ENCODE measurements at places on chromosomes 6 and 20.

DNA sequence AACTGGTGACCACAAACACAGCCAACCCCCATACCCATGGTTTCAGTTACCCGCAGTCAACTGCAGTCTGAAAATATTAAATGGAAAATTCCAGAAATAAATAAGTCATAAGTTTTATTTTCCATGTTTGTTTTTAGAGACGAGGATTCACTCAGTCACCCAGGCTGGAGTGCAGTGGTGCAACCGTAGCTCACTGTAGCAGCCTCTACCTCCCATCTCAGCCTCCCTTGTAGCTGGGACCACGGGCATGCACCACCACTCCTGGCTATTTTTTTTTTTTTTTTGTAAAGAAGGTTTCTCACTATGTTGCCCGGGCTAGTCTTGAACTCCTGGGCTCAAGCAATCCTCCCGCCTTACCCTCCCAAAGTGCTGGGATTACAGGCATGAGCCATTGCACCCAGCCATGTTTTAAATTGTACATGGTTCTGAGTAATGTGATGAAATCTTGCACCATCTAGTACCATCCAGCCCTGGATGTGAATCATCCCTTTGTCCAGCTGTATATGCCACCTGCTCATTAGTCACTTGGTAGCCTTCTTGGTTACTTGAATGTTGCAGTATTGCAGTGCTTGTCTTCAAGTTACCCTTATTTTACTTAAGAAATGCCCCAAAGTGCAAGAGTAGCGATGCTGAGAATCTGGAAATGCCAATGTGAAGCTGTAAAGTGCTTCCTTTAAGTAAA lies 14.5 kb downstream of the CSNK2A1 start:
- peaks cover 14% of the 10 kb centered on the region for H3K4me1 ChIP-seq
- peak overlapping the region; percentile 60 for H3K27ac ChIP-seq
- peaks cover 66% of the 10 kb centered on the region for H3K36me3 ChIP-seq
- H3K4me3 ChIP-seq = no peak overlapping the region
- no peaks in the 10 kb centered on the region for H3K27me3 ChIP-seq

DNA sequence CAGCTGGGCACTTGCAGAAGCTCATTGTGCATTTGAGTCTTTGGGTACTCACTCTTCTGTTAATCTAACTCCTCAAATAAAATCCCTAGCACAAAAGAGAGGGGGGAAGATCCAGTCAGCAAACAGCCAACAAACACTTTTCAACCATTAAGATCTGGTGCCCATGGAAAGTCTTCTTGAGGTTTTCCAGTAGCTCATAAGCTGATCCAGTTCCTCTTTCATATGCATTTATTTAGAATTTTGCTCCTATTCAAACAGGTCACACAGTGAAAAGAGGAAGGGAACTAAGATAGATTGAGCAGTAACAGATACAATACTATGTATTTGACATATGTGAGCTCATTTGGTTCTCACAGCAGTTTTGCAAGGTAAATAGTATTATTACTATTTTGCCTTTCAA lies 38.6 kb downstream of the HLA-DPB1 start:
- no peak for DNase-seq
- H3K4me3 ChIP-seq = no peak overlapping the region
- no peaks in the 10 kb centered on the region for H3K36me3 ChIP-seq
- no peak overlapping the region for H3K27ac ChIP-seq

DNA sequence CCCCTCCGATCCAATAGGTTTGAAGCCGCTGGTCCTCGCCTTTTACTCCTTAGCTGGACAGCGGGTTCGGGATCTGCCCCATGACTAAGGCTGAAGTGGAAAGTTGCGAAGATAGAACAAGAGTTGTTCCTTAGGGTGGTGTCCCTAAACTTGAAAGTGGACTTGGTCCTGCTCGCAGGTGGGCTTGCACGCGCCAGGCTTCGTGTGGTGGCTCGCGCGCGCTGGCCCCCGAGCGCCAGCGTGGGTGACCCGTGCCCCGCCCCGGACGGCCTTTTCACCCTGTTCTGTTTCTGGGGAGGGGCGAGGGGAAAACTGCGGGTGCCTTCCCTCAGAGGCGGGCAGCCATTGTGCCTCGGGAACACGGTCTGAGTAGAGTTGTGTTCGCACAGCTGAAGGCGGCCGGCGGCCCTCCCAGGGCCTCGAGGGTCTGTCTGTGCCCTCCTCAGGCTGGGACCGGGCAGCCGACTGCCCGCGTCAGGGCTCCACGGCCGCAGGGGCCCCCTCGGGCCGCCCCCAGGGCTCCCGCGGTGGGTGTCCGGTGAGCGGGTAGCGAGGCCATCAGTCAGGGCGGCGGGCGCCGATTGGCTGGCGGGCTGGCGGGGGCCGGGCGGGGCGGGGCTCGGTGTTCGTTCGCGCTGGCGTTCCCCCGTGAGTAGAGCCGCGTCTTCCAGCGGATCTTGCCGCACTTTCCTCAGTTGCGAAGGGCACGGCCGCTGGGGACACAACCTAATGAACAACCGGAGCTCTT lies 33.0 kb downstream of the RREB1 start:
- peak overlapping the region; percentile 87 for H3K27ac ChIP-seq
- peaks cover 3% of the 10 kb centered on the region for H3K36me3 ChIP-seq
- H3K4me1 ChIP-seq = peaks cover 54% of the 10 kb centered on the region
- peak; percentile 94 for DNase-seq
- peak overlapping the region; percentile 85 for H3K4me3 ChIP-seq

DNA sequence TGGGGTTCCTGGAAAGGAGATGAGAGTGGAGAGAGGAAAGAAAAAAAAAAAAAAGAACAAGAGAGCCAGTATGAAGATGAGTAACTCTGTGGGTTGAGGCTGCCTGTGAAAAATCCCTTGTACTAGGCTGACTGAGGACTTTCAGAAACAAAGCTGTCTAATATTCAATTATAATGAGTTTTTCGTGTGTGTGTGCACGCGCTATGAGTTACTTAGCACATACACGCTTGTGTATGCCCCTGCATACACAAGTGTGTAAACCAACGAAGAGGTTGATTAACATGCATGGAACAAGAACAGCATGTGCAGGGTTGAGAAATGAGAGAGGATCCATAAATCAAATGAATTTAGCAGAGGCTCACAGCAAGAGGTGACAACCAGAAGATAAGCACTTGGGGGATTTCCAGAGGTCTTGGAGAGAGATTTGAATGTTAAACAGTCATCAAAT lies 4.8 kb upstream of the RBPJL start:
- H3K4me1 ChIP-seq = peaks cover 31% of the 10 kb centered on the region
- H3K27me3 ChIP-seq = peaks cover 11% of the 10 kb centered on the region
- peak overlapping the region; percentile 15 for H3K4me3 ChIP-seq
- DNase-seq = no peak
- peaks cover 5% of the 10 kb centered on the region for H3K36me3 ChIP-seq
- peak overlapping the region; percentile 60 for H3K27ac ChIP-seq

DNA sequence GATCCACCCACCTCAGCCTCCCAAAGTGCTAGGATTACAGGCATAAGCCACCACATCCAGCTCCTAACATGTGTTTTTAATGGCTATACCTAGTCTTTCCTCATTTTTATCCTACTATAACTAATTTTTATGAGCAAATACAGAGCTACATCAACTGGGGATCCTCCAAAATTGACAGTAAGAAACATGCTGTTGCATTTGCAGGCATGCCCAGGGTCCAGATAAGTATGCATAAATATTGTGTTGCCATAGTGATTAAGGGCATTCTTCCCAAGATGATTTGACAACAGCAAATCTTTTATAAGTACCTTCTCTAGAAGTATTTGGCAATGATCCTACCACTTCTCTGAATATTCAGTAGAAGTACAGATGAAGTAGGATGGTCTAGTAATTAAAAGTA lies 41.9 kb upstream of the MOXD1 start:
- no peak for DNase-seq
- H3K36me3 ChIP-seq = no peaks in the 10 kb centered on the region
- H3K4me1 ChIP-seq = no peaks in the 10 kb centered on the region
- no peaks in the 10 kb centered on the region for H3K27me3 ChIP-seq
- no peak overlapping the region for H3K27ac ChIP-seq

DNA sequence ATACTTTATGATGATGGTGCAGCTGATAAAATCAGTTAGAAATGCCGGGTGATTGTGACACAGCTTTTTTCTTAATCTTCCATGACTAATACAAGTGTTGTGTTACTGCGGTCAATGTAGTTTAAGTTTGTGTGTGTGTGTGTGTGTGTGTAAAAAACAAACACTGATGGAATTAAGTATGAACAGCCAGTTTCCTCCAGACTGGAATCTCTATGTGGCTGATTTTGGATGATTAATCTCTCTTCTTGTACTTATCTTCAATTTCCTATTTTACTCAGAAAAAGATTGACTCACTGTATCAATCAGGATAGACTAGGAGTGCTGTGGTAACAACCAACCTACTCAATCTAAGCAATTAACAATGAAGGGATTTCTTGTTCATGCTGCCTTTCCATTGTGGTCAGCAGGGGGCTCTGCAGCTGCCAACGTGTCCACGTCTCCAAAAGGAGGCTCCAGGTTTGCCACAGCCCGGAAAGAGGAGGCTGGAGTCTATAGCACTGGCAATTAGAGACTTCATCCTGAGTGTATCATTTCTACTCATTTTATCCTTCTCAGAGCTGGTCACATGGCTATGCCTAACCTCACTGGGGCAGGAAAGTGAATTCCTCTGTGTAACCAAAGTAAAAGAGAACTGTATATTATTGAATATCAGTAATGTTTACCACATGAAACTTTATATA lies 107.7 kb downstream of the CD109 start:
- H3K27ac ChIP-seq = peak overlapping the region; percentile 59
- no peak overlapping the region for H3K4me3 ChIP-seq
- H3K4me1 ChIP-seq = peaks cover 11% of the 10 kb centered on the region
- DNase-seq = peak; percentile 48
- peaks cover 41% of the 10 kb centered on the region for H3K36me3 ChIP-seq

- H3K4me3 ChIP-seq = no peak overlapping the region
- H3K27me3 ChIP-seq = no peaks in the 10 kb centered on the region
- DNase-seq = no peak
- H3K36me3 ChIP-seq = no peaks in the 10 kb centered on the region
- H3K4me1 ChIP-seq = no peaks in the 10 kb centered on the region
Measured at GRCh38 chr6:123945386-123945785, 141.7 kb downstream of the NKAIN2 start.

- no peaks in the 10 kb centered on the region for H3K27me3 ChIP-seq
- H3K27ac ChIP-seq = peak overlapping the region; percentile 98
- no peak for DNase-seq
- H3K4me1 ChIP-seq = peaks cover 83% of the 10 kb centered on the region
- peak overlapping the region; percentile 34 for H3K4me3 ChIP-seq
Measured at GRCh38 chr20:48717095-48717672, 110.6 kb downstream of the PREX1 start.

- no peak overlapping the region for H3K4me3 ChIP-seq
- H3K36me3 ChIP-seq = peaks cover 4% of the 10 kb centered on the region
- H3K27me3 ChIP-seq = no peaks in the 10 kb centered on the region
- no peak overlapping the region for H3K27ac ChIP-seq
Measured at GRCh38 chr6:45031601-45032000, 296.5 kb upstream of the RUNX2 start.

Measured in activated CD4-positive, alpha-beta T cell treated with anti-CD3 and anti-CD28 coated beads, Interleukin-2, amount 10 ng/mL, durations not matched to agents 24 days and 14 days (primary cell).